Fibroblast of skin of right quadriceps (primary cell): ENCODE measurements at places on chromosomes 3 and 15.

GRCh38 chr15:81363276-81363675 is 10.7 kb downstream of the TMC3 start:
- no peak for DNase-seq

- DNase-seq, result peak; percentile 9
These were observed 8.4 kb downstream of the TMOD3 start for GRCh38 chr15:51837792-51838251.

GRCh38 chr3:49302613-49303012 is 25.6 kb upstream of the C3orf62 start:
- no peak for DNase-seq

DNA sequence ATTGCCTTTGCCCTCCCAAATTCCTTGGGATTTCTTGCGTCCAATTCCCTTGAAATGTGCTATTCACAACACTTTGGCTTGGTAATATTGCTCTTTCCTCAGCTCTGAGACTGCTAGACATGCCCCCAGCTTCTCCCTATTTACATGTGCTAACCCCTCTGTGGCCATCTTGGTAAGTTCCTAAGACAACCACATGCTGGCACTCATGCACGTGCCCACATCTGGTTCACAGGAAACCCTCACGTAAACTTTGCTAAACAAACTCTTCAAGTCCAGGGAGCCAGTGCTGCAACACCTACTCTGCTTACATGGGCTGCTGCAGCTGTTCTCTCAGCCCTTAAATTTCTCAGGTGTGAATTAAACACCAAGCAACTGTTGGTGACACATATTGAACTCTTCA is 121.8 kb downstream of the ADAMTSL3 start:
- no peak for DNase-seq

GRCh38 chr3:186633481-186633880 is 6.7 kb upstream of the FETUB start:
- no peak for DNase-seq

DNA sequence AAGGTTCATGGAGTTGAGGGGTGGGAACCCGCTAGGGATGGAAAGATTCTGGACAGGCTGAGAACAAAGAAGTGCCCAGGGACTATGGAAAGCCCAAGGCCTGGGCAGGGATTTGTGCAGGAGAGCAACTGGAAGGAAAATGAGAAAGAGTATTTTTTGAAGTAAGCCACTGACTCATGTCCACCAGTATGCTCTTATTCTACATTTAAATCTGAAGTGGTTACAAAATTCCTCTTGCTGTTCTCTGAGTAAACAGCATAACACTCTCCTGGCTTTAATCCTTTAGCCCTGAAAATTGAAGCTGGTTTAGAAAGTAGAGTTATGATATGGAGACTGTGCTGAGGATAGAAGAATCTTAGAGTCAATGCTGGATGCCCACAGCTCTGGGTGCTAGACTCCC is 165.2 kb downstream of the ISL2 start:
- DNase-seq, result no peak

DNA sequence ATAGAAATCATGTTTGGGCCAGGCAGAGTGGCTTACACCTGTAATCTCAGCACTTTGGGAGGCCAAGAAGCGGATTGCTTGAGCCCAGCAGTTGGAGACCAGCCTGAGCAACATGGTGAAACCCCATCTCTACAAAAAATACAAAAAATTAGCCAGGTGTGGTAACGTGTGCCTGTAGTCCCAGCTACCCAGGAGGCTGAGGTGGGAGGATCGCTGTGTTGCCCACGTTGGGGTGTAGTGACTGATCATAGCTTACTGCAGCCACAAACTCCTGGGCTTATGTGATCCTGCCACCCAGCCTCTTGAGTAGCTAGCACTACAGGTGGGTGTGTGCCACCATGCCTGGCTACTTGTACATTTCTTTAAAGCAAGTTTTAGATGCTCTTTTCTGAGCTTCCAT is 114.3 kb downstream of the WDR76 start:
- no peak for DNase-seq

GRCh38 chr3:63762180-63762579 is 56.9 kb upstream of the C3orf49 start:
- peak; percentile 92 for DNase-seq

DNA sequence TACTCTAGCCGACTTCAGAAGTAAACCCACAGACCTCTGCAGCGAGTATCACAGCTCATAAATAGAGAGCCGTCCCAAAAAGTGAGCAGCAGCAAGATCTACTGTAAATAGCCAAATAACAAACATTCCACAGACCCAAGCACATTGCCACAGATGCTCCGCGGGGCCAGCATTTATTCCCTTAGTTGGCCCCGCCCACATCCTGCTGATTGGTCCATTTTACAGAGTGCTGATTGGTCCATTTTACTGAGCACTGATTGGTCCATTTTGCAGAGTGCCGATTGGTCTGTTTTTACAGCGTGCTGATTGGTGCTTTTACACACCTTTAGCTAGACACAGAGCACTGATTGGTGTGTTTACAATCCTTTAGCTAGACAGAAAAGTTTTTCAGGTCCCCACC is 17.3 kb upstream of the GABRB3 start:
- DNase-seq, result no peak

DNA sequence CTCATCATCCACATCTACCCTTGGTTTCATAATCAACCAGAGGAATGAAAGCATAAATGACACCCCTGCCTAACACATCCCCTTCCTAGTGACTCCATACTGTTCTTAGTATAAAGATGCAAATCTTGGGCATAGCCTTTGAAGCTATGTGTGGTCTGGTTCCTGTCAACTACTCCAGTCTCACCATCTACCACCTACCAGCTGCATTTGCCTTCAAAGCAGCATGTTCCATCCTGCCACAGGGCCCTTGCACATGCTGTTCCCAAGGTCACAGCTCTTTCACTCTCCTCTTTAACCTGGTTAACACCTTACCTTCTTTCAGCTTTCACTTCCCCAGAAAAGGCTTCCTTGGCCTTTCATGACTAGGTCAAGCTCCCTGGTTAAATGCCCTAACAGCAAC is 62.3 kb upstream of the ARHGEF3 start:
- no peak for DNase-seq

DNA sequence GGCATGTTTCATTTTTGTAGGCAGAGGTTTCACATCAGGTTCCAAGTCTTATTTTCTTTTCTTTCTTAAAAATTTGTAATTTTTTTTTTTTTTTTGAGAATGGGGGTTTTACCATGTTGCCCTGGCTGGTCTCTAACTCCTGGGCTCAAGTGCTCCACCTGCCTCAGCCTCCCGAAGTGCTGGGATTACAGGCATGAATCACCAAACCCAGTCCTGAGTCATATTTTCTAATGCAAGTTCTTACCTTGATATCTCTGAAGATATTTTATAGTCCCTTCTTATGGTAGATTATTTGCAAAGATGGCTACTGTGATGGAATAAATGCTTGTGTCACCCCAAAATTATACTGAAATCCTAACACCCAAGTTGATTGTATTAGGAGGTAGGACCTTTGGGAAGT is 63.8 kb downstream of the SLC9A9 start:
- no peak for DNase-seq

DNA sequence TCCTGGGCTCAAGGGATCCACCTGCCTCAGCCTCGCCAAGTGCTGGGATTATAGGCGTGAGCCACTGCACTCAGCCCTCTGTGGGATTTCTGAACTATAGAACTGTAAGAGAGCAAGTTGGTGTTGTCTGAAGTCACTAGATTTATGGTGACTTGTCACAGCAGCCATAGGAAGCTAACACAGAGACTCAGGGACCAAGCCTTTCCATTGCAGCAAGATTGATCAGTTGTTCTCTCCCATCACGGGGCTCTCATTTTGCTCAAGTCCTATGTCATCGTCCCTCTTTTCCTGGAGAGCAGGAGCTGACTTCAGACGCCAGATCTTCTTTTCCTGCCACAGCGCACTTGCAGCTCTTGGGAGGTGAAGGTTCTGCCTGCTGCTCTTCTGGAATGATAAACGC is 61.0 kb downstream of the APBA2 start:
- no peak for DNase-seq

DNA sequence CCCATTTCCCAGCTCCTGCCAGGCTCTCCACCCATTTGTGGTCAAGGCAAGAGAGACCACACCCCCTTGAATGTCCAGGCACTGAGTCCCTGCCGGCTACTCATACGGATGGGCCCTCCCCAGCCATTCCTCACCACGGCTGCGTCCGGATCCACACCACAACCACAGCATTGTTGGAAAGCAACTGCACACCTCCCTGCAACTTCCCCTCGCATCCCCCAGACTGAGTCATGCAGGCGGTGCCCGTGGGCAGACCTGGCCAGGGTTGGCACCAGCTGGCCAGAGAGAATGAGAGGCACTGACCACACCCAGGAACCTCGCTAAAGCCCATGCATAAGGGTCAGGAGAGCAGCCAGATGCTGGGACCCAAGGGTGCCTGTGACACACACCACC is 30.5 kb downstream of the LOXL1 start:
- DNase-seq, result peak; percentile 80

GRCh38 chr3:160820022-160820421 is 64.0 kb downstream of the PPM1L start:
- no peak for DNase-seq

DNA sequence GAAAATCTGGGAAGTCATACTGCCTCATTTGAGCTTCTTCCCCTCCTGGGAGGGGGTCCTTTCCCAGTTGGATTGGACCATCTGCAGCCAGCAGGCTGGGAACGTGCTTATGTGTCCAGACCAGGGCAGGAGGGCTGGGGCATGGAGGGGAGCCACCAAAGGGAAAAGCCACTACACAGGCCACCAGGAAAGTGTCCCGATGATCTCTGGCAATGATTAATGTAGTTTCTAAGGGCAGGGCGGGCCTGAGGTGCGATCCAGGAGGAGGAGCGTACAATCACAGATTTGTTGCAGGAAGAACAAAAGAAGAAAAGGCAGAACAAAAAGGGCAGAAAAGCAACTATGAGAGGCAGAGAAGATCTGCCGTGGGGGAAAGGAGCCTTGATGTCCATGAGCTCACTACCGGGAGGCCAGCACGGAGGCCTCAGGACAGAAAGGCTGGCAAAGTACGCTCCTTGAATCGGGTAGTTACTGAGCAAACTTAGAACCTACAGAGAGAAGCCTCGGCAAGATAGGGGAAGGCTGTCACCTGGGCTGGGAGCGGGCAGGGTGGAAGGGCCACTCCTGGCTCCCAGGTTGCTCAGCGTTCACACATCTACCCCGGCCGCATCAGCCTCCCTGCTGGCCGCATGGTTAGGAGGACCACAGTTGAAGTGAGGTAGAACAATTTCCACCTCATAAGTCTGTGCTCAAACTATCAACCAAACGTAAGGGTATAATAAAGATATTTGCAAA is 79.5 kb upstream of the PCSK6 start:
- DNase-seq, result no peak
